ENCODE measurements at places on chromosomes 6 and 20. TPM values are rescaled to one million over a fixed set of nuclear protein-coding genes. Genes with fewer than 3 reads are reported as not detected.

CTAGE9 gene
- total RNA-seq, result not detected

HLA-DQA1 gene
- not detected for total RNA-seq

BRD2 gene
- 140 TPM for total RNA-seq

NHLRC1 gene
- 1.8 TPM for total RNA-seq

ARMH2 gene
- not detected for total RNA-seq

HLA-DQA2 gene
- total RNA-seq, result not detected
